HuH-7.5 (cell line): ENCODE measurements at places on chromosomes 4 and X.

GRCh38 chr4:151228189-151229119 lies 48.5 kb upstream of the PRSS48 start:
- no peak for DNase-seq

- DNase-seq: peak; percentile 68
These were observed at the start of gene PSAPL1 for GRCh38 chr4:7434766-7435150. TSS of gene PSAPL1 (minus strand) at chr4:7434930. CDS start at chr4:7434879, 51 bp downstream.

GRCh38 chr4:94341481-94342370 lies 910 bp downstream of the HPGDS start:
- DNase-seq: no peak

GRCh38 chrX:9832811-9833210 lies 46.6 kb downstream of the SHROOM2 start:
- DNase-seq: no peak

DNA sequence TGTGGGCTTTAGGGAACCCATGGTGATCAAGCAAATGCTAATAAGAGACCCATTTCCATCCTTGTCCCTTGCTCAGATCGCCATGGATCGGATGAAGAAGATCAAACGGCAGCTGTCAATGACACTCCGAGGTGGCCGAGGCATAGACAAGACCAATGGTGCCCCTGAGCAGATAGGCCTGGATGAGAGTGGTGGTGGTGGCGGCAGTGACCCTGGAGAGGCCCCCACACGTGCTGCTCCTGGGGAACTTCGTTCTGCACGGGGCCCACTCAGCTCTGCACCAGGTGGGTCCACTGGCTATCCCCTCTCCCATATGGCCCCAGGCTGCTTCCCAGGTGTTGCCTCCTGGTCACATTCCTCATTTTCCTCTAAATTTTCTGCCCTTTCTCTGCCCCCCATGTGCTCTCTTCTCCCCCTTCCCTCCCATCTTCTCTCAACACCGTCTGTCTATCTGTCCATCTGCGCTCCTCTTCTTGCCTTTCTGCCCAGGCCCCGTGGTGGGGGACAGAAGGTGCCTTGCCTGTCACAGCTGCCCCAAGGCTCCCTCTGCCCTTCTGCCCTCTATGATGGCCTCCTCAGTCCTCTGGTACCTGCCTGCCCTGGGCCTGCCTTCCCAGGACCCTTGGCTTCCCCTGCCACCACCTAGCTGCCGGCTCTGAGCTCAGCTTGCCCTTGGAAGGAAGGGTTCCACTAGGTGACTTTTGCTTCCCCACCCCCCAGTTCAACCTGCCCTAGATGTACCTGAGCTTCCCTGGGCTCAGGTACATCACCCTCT lies 5.2 kb downstream of the CDK16 start:
- no peak for DNase-seq

GRCh38 chrX:153333266-153333665 lies 687 bp upstream of the ZNF275 start:
- DNase-seq: no peak

GRCh38 chrX:66030505-66031317 lies 9.2 kb downstream of the VSIG4 start:
- no peak for DNase-seq

- no peak for DNase-seq
These were observed 174.6 kb downstream of the ANKRD50 start for GRCh38 chr4:124537971-124538370.

DNA sequence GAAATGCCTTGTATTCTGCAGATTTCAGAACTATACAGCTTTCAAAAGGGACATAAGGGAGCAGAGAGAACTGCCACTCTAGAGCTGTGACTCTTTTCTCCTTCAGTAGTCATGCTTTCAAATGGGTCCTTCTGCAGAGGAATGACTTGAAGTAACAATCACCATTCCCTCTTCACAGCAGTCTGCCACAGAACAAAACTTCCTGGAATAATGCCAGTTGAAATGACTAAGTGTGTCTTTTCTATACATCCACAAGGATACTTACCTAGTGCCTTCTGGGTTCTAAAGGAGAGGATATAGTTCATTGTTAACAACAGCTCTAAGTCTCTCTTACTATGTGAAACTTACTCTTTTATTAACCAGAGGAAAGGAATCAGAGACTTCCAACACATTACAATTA lies 515.4 kb upstream of the ATOH1 start:
- DNase-seq: no peak

GRCh38 chrX:154855256-154855655 lies 20.8 kb upstream of the SMIM9 start:
- DNase-seq: no peak

GRCh38 chr4:40603281-40603680 lies 26.4 kb downstream of the RBM47 start:
- no peak for DNase-seq
